ENCODE measurements at places on chromosomes 3 and 15.

GRCh38 chr3:111650378-111651275 is 55.5 kb upstream of the ZBED2 start:
- DNase-seq = no peak

GRCh38 chr15:53000409-53000808 is 210.3 kb upstream of the ONECUT1 start:
- DNase-seq = no peak

- DNase-seq = no peak
These were observed 7.0 kb upstream of the BMF start for GRCh38 chr15:40115670-40116093.

DNA sequence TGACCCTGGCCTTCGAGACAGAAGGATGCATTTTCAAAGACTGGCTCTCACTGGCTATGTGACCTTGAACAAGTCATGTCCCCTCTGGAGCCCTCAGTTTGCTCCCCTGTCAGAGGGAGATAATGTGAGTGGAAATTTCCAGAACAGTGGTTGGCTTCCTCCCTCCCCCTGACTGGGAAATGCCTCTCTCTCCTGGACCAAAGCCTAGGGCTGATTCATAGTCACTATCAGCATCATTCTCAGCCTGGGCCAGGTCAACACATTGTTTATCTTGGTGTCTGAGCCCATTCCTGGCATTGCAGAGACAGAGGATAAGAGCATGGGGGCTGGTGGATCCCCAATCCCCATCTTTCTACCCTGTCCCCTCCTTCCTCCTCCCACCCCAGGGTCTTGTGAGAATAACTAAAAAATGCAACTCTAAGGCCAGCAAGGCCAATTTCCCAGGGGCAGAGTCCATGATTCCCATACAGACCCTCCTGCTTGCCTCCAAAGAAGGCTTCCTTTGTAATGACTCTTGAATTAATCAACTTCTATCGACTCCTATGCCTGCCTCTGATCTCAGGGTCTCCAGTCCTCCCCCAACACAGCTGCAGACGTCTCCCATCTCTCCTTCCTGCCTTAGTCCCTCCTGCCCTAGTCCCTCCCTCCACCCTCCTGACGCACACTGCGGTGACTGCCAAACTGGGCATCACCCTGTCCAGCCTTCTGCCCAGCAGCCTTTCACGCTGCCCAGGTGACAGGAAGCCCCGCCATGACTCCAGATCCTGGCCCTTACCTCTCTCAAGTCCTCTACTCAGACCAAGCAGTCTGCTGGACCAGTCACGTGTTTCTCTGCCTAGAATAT is 35.4 kb upstream of the CORO2B start:
- no peak for DNase-seq

DNA sequence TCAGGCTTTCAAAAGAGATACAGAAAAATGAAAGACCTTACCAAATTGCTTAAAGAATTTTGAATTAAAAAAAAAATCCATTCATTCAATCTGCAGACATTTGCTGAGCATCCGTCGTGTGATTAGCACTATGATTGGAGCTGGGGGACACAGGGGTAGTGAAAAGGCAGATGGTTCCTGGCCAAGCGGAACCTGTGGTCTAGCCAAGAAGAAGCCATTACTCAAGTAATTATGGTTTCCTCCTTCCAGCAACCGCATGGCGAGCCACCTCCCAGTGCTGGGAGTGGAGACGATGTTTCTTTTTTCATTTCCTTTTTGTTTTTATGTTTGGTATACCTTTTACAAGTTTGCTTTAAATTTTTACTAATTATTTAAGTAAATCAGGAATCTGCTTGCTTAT is 140.2 kb downstream of the CACNA2D3 start:
- DNase-seq = no peak

GRCh38 chr3:16372362-16373292 is 107.6 kb downstream of the OXNAD1 start:
- DNase-seq = no peak

DNA sequence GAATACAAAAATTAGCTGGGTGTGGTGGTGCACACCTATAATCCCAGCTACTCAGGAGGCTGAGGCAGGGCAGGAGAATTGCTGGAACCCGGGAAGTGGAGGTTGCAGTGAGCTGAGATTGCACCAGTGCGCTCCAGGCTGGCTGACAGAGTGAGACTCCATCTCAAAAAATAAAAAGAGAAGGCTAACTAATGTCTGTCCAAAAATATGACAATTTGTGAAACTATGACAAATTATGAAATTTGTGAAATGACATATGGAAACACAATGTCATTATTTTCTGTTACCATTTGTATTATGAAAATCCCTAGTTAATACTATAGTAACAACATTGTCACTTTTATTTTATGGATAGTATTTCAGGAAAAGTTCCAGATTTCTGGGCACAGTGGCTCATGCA is 1306.3 kb upstream of the EPHA6 start:
- no peak for DNase-seq

- DNase-seq = no peak
These were observed 11.7 kb downstream of the GLYCTK start for GRCh38 chr3:52299247-52299878.

GRCh38 chr3:45499529-45499928 is 95.0 kb upstream of the LIMD1 start:
- DNase-seq = no peak

- DNase-seq = no peak
These were observed 17.9 kb upstream of the SQOR start for GRCh38 chr15:45616901-45617323.

GRCh38 chr15:23869396-23869795 is 182.3 kb upstream of the NDN start:
- no peak for DNase-seq
